ENCODE measurements at places on chromosomes 2 and 18. TPM values are rescaled to one million over a fixed set of nuclear protein-coding genes. Genes with fewer than 3 reads are reported as not detected.
A peak's percentile ranks its signal among the peaks of the same experiment; 100 is the strongest.

Gene KCTD18
- total RNA-seq = 11.8 TPM

- DNase-seq = no peak
- no peaks in the 10 kb centered on the region for H3K4me1 ChIP-seq
- no peak overlapping the region for H3K27ac ChIP-seq
- H3K27me3 ChIP-seq = no peaks in the 10 kb centered on the region
- H3K36me3 ChIP-seq = no peaks in the 10 kb centered on the region
Observed at GRCh38 chr2:66665124-66665984, 230.4 kb downstream of the MEIS1 start.

- DNase-seq = no peak
- H3K36me3 ChIP-seq = no peaks in the 10 kb centered on the region
- H3K4me1 ChIP-seq = no peaks in the 10 kb centered on the region
- no peak overlapping the region for H3K4me3 ChIP-seq
- no peaks in the 10 kb centered on the region for H3K27me3 ChIP-seq
- peak overlapping the region; percentile 17 for H3K27ac ChIP-seq
Observed at GRCh38 chr2:189350540-189351209, 90.6 kb upstream of the WDR75 start.

- peak; percentile 12 for DNase-seq
- H3K27me3 ChIP-seq = no peaks in the 10 kb centered on the region
- H3K27ac ChIP-seq = no peak overlapping the region
- H3K4me1 ChIP-seq = no peaks in the 10 kb centered on the region
- no peaks in the 10 kb centered on the region for H3K36me3 ChIP-seq
Observed at GRCh38 chr2:241842067-241842415, 16.7 kb downstream of the PDCD1 start.

DNA sequence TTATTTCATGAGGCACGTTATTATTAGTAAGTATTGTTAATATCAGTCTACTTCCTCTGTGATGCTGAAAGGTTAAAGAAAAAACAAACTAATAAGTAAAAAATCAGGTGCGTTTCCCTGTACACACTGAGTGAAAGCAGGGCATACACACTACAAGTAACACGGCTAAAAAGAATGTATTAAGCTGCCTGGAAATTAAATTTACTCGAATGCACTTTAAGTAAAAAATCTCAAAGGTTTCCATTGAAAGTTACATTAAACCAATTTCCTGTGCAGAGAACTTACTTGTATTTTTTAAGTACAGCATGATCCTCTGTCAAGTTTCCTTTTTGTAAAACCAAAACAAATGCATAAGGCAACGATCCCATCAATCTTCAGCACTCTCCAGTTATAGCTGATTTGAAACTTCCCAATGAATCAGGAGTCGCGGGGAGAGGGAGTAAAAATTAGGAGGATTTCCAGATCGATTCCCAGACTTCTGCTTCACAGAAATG lies 633 bp downstream of the BCL2 start:
- no peak for DNase-seq
- H3K27me3 ChIP-seq = no peaks in the 10 kb centered on the region
- peak overlapping the region; percentile 65 for H3K4me3 ChIP-seq
- H3K27ac ChIP-seq = no peak overlapping the region
- peaks cover 15% of the 10 kb centered on the region for H3K4me1 ChIP-seq

- H3K36me3 ChIP-seq = no peaks in the 10 kb centered on the region
- H3K27me3 ChIP-seq = no peaks in the 10 kb centered on the region
- no peaks in the 10 kb centered on the region for H3K4me1 ChIP-seq
Observed at GRCh38 chr2:36670881-36671595, 25.5 kb upstream of the VIT start.

Gene CNRIP1
- total RNA-seq = 15.9 TPM

DNA sequence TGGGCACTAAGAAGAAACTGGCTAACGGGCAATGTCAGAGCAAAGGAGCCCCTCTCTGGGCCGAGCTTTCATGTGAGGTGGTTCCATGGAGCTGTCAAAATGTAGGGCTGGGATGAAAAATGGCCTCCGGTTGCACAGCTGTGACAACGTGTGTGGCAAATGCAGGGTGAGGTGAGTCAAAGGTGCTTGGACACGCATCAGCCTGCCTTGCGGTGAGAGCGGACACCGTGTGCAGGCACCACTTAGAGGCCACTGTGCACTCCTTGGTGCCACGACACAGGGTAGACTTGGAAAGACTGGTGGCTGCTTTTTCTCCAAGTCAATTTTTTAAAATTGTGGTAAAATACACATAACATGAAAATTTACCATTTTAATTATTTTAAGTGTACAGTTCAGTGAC lies 195.4 kb downstream of the ZBTB7C start:
- no peak overlapping the region for H3K4me3 ChIP-seq
- no peaks in the 10 kb centered on the region for H3K27me3 ChIP-seq
- H3K27ac ChIP-seq = no peak overlapping the region
- no peak for DNase-seq
- peaks cover 14% of the 10 kb centered on the region for H3K4me1 ChIP-seq
- no peaks in the 10 kb centered on the region for H3K36me3 ChIP-seq

- H3K27me3 ChIP-seq = no peaks in the 10 kb centered on the region
- DNase-seq = no peak
- H3K4me3 ChIP-seq = no peak overlapping the region
- no peaks in the 10 kb centered on the region for H3K36me3 ChIP-seq
Observed at GRCh38 chr2:140863713-140864112, 1267.1 kb downstream of the LRP1B start.

Gene GPR155
- total RNA-seq = 14.3 TPM

Gene DNAJC5G
- total RNA-seq = 0.46 TPM

DNA sequence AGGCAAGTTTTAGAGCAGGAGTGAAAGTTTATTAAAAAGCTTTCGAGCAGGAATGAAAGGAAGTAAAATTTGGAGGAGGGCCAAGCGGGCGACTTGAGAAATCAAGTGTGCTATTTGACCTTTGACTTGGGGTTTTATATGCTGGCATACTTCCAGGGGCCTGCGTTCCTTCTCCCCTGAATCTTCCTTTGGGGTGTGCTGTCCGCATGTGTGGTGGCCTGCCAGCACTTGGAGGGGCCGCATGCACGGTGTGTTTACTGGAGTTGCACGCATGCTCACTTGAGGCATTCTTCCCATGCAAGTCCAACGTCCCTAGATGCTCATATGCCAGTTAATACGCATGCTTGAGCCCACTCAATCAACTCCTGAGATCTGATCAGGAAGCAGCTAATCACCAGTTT lies 78.3 kb upstream of the MAP4K4 start:
- peak; percentile 31 for DNase-seq
- H3K36me3 ChIP-seq = no peaks in the 10 kb centered on the region
- no peak overlapping the region for H3K27ac ChIP-seq
- no peaks in the 10 kb centered on the region for H3K27me3 ChIP-seq
- no peaks in the 10 kb centered on the region for H3K4me1 ChIP-seq
- H3K4me3 ChIP-seq = no peak overlapping the region

GRCh38 chr2:102053096-102053495 lies 61.3 kb downstream of the IL1R2 start:
- peaks cover 4% of the 10 kb centered on the region for H3K27me3 ChIP-seq
- H3K4me1 ChIP-seq = peaks cover 45% of the 10 kb centered on the region
- no peak overlapping the region for H3K27ac ChIP-seq
- no peak overlapping the region for H3K4me3 ChIP-seq
- no peaks in the 10 kb centered on the region for H3K36me3 ChIP-seq

DNA sequence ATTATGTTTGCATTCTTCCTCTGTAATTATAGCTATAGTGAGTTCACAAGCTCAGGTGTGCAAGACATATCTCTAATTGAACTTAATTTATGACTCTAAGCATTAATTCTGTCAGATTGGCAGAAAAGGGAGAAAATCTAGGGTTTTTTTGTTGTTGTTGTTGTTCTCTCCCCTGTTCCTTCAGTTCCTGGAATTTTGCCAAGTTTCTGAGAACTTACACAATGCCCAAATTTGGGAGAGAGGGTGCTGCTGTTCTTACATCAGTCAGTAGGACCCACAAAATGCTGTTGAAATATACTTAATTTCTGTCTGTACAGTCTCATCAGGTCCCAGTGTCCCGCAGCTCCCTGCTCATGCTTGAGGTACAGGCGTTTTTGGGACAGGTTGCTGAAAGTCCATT lies 221.8 kb upstream of the RBMS1 start:
- no peaks in the 10 kb centered on the region for H3K27me3 ChIP-seq
- no peak for DNase-seq
- no peak overlapping the region for H3K27ac ChIP-seq
- H3K36me3 ChIP-seq = no peaks in the 10 kb centered on the region
- no peaks in the 10 kb centered on the region for H3K4me1 ChIP-seq
- no peak overlapping the region for H3K4me3 ChIP-seq

Gene CHRNG
- total RNA-seq = not detected

GRCh38 chr2:105697781-105698449 lies 46.8 kb upstream of the NCK2 start:
- no peaks in the 10 kb centered on the region for H3K36me3 ChIP-seq
- H3K27me3 ChIP-seq = no peaks in the 10 kb centered on the region
- H3K27ac ChIP-seq = no peak overlapping the region
- peak; percentile 66 for DNase-seq
- peaks cover 17% of the 10 kb centered on the region for H3K4me1 ChIP-seq
- no peak overlapping the region for H3K4me3 ChIP-seq

DNA sequence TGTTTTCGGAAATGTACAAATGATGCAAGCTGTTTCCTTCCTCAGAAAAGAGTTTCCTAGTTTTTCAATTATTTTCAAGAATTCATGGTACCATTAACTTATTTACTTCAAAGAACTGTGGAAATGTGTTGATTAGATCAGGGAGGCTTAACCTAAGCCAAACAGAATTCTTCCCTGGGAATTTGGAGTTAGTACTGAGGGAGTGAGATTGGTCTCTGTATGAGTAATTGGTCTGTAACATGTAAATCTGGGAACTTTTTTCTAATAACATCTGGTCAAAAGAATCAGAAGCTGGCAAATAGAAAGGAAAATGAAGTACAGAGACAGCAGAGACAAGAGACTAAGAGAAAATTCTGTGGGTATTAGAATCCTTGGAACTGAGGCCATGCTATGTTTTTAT lies 145.8 kb downstream of the BABAM2 start:
- H3K27me3 ChIP-seq = no peaks in the 10 kb centered on the region
- peaks cover 15% of the 10 kb centered on the region for H3K4me1 ChIP-seq
- no peak for DNase-seq
- no peak overlapping the region for H3K4me3 ChIP-seq
- peak overlapping the region; percentile 35 for H3K27ac ChIP-seq

DNA sequence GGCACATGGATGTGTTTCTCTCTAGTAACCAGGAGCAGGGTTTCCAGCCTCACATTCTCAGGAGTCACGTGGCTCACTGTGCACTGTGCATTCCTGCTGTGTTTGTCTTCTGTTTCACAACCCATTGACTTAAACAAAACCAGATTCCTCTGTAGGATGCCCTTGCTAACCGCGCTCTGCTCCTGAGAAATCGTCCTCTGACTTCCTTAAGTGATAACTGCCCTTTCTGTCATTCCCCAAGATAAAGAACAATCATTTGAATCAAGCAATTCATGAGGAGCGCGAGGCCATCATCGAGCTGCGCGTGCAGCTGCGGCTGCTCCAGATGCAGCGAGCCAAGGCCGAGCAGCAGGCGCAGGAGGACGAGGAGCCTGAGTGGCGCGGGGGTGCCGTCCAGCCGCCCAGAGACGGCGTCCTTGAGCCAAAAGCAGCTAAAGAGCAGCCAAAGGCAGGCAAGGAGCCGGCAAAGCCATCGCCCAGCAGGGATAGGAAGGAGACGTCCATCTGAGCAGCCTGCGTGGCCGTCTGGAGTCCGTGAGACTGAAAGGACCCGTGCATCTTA lies 60.2 kb downstream of the RALBP1 start:
- H3K27me3 ChIP-seq = no peaks in the 10 kb centered on the region
- H3K27ac ChIP-seq = no peak overlapping the region
- no peak for DNase-seq
- no peaks in the 10 kb centered on the region for H3K4me1 ChIP-seq
- H3K4me3 ChIP-seq = no peak overlapping the region
- H3K36me3 ChIP-seq = peaks cover 79% of the 10 kb centered on the region

DNA sequence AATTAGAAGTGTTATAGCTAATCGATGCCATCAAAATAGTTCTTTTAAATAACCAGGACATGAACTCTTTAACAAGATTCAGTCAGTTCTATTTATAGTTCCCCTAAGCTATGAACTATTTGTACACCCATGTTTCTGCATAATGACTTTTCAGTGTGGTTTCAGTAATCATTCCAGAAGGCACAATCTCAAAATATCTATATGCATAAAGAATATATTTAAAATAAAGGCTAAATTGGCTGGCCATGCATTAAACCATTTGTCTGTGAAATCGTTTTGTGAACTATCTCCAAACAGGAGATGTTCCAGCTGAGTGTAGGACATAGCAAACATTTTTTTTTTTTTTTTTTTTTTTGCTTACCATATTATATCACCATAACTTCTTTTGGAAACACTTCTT lies 719.3 kb downstream of the PLCL1 start:
- H3K4me1 ChIP-seq = no peaks in the 10 kb centered on the region
- no peak overlapping the region for H3K27ac ChIP-seq
- H3K27me3 ChIP-seq = no peaks in the 10 kb centered on the region
- no peaks in the 10 kb centered on the region for H3K36me3 ChIP-seq

Gene ALPP
- total RNA-seq = not detected

Gene CNTNAP5
- total RNA-seq = not detected

Gene RNU2-63P
- total RNA-seq = not detected

DNA sequence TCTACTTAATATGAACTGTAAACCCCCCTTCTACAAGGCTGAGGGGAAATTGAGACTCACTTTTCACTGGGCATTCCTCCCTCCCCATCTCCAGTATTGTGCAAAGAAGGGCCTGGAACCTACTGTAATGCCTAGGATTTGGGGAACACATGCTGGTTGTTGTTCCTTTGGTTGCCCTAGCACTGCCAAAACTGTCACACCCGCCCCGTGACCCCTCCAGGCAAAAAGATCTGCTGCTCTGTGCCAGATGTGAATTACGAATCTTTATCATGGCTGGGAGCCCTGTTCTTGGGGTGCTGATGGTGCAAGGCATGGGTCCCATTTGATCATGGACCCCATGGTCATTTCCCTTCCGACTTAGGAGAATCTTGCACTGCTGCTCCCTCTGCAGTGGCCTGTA lies 95.4 kb downstream of the CABLES1 start:
- H3K4me1 ChIP-seq = no peaks in the 10 kb centered on the region
- peak overlapping the region; percentile 90 for H3K27ac ChIP-seq
- H3K4me3 ChIP-seq = no peak overlapping the region
- H3K36me3 ChIP-seq = no peaks in the 10 kb centered on the region
- DNase-seq = no peak

All from heart left ventricle (tissue), 16 donors.